Myocyte (in vitro differentiated cells): ENCODE measurements at places on chromosomes 1 and 21.

DNA sequence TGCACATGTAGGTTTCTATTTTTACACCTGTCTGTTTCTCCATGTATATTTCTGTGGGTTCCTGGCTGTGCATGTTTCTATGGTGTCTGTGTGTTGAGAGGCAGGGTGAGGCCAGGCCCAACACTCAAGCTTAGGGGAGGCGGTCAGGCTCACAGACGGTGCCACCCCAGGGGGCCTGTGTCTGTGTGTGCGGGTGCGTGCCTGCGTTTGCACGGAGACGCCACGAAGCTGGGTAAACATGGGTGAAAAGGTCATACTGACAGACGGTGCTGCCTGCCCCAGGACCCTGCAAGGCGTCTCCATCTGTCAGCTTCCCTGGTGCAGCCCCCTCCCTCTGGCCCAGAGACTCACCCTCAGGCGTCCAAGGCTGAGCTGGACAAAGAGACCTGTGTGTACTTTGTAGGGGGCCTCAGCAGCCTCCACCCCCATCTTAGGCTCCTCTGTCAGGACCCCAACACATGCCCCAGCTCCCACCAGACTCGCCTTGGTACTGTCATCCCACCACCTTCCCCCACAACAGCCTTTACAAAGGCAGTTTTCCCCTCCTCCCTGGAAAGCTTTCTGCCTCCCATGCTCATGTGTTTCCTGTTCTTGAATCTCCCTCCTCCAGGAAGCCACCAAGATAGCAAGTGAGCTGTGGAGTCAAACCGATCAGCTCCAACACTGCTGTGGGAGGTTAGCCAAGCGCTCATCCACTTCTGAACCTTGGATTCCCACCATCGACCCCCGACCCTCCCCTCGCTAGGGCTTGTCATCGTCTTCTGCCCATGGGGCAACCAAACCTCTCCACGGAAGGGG, 34.1 kb downstream of the PTPRF start:
- no peak for DNase-seq

- no peak for DNase-seq
These were observed 216.9 kb upstream of the RRP15 start for GRCh38 chr1:218068241-218068640.

GRCh38 chr1:48978413-48978812, 201.7 kb upstream of the BEND5 start:
- DNase-seq, result no peak

GRCh38 chr1:53069663-53070327, 7.8 kb downstream of the PODN start:
- DNase-seq, result no peak

- DNase-seq, result peak; percentile 82
These were observed 49.9 kb upstream of the CLIC4 start for GRCh38 chr1:24695202-24695974.

DNA sequence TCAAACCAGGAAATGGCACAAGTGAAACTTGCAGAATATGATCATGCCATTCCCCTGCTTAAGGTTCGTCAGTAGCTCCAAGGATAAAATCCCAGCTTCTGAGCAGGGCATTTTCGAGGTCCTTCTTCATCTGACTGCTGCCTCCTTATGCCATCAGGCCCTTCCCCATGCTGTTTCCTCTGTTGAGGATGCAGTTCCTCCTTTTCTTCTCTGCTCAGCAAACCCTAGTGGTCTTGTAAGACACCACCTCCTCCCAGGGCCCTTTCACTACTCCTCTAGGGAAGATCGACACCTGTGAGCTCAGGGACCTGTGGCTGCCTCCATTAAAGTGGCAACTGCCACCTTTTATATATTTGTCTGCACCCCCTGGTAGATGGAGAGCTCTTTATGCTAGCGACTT, 62.1 kb upstream of the JUN start:
- no peak for DNase-seq

GRCh38 chr1:116496898-116497297, 73.9 kb downstream of the CD58 start:
- no peak for DNase-seq

DNA sequence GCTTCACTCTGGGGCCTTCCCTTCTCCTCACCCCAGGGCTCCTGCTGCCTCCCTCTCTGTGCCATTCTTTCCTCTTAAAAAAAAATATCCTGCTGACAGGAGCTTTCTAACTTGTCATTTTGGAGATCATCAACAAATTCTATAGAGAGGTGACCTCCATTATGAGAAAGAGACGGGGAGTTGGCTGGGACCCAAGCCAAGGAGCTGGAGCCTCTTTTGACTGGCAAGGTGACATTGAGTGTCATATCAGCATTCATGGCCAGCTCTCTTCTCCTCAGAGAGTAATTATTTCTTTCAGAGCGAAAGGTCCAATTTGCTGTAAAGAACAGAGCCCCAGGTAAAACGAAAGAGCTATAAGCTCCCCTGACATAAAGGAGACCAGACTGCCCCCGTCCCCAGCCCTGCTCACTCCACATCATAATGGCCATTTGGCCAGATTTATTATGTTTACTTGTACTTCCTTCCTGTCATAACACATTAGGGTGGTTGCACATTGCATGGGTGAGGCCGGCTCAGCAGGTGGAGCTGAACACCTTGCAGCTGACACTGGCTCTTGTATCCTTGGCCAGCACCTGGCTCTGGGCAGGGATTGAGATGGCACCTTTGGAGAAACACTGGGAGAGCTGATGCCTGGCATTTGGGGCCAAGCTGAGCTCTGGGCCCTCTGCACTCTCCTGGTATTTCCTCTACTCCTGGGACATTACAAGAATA, 404.0 kb upstream of the VAMP3 start:
- DNase-seq, result no peak

DNA sequence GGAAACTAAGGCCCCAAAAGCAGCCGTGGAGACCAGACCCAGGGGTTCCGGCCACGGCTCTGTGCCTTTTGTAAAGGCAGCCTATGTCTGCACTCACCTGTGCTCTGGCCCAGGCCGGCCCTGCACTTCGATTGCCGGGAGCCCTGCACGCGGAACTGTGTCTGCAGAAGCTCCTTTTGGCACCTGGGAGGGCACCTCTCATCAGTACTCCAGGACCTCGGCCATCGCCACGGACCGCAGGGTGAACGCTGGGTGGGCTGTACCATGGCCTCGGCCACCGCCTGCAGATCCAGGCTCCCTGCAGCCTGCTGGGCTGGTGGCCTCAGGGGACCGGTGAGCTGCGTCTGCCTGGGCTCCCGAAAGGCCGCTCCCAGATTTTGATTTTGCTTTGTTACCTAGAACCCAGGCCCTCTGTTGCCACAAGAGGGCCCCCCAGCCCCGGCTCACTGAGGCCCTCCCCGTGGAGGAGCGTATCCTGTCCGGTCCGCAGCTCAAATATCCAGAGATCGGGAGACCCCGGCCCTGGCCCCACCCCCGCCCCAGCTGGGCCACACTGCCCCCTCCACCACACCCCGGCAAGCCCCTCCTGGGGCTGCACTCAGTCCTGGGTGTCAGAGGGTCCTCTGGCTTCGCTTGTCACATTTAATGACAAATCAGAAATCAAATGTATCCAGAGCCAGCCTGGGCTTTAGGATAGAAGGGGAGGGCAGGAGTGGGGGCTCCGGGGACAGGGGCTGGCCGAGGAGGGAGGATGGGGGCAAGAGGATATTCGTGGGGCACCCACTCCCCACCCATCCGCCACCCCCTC, 60.2 kb upstream of the PDE9A start:
- DNase-seq, result peak; percentile 36

DNA sequence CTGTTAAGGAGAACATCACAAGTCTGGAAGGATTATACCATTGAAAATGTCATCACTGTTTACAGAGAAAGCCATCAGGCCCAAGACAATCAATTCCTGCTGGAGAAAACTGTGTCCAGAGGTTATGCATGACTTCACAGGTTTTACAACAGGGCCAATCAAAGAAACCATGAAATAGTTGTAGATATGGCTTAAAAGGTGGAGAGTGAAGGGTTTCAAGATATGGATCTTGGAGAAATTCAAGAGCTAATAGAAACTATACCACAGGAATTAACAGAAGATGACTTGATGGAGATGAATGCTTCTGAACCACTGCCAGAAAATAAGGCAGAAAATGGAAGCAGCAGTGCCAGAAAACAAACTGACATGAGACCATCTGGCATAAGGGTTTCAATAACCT, 30.2 kb downstream of the USP1 start:
- DNase-seq, result no peak

- DNase-seq, result no peak
These were observed 428.5 kb upstream of the TMPRSS15 start for GRCh38 chr21:18831942-18832676.

DNA sequence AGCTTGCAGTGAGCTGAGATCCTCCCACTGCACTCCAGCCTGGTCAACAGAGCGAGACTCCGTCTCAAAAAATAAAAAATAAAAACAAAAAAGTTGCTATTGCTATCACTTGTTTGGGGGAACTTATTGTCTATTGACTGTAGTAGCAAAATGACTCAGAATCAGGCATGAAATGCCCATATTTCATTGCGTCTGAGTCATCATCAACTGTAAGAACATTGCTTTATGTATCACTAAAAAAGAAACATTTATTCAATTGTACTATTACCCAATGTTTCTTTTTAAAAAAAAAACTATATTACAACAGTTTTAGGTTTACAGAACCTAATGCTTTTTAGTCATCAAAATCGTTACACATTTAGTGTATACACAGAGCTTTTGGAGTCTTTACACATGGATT, 91.0 kb upstream of the FMN2 start:
- no peak for DNase-seq

DNA sequence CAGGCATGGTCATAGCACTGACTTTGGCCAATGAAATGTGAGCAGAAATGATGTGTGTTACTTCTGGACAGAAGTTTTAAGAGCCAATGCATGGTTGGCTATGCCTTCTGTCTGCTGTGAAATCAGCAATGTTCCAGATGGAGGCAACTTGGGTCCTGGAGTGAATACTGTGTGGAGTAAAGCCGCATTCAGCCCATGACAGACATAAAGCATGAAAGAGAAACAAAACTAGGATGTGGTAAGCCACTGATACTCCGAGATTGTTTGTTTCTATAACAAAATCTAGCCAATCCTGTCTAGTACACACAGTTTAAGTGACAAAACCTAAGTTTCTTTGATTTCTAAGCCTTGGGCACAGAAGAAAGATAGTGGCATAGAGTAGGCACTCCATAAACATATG, 47.1 kb upstream of the ARHGAP29 start:
- DNase-seq, result no peak

- peak; percentile 97 for DNase-seq
These were observed 43.0 kb downstream of the SLC9A1 start for GRCh38 chr1:27111626-27112573.

DNA sequence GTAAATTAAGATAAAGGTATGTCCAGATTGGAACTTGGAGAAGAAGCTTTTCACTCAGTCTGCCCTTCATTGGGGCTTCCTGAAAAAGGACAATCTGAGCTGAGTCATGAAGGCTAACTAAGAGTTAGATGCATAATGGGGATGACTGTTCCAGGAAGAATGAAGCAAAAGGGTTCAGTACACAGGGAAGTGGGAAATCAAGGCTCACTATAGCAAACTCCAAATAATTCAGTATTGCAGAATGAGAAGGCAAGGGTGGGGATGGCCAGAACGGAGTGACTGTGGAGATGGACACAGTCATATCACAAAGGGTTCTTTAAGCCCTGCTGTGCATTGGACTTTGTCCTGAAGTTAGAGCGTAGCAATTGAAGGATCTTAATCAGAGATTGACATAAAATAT, 158.3 kb downstream of the FGGY start:
- DNase-seq, result no peak

- DNase-seq, result no peak
These were observed 218.1 kb downstream of the ST6GALNAC3 start for GRCh38 chr1:76292418-76293184.

GRCh38 chr1:151520359-151520758, 9.2 kb downstream of the CGN start:
- DNase-seq, result no peak

- no peak for DNase-seq
These were observed 106.9 kb downstream of the LTN1 start for GRCh38 chr21:28885853-28886177.

GRCh38 chr1:174777262-174777661, 222.5 kb upstream of the CACYBP start:
- DNase-seq, result no peak

- DNase-seq, result peak; percentile 82
These were observed 201.7 kb downstream of the FGGY start for GRCh38 chr1:59498640-59499039.

DNA sequence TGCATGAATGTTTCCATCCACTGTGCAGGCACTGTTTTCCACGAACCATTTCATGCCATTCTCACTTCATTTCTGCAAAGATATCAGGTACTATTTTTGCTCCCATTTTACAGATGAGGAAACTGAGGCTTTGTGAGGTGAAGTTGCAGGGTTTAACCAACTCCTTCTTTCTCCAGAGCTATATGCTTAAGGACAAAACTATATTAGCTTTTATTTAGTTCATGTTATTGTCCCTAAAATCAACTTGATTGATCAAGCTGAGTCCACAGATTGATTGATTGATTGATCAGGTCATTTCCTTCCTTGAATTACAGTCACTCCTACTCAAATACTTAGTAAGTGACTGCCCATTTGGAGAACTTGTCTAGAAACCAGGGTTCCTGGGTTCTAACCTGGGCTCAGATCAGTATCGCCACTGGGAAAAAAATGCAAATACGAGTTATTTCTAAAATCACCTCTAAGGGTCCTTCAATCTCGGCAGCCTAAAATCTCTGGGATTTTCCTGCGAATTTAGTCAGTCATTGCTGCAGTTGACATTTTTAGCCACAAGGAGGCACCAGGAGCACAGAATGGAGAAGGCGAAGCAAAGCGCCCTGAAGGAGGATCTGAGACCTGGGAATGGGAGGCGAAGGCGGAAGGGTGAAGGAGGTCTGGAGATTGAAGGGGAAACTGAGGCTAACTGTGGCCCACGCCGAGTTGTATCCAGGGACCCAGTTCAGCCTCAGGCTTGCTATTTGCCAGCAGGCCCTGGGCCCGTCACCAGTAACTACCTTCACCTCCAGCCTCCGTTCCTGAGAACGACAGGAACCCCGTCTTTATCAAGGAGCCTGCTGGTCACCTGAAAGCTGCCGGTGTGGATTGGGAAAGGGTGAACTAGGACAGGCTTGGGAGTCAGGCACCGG, 14.3 kb upstream of the MUL1 start:
- DNase-seq, result peak; percentile 81

DNA sequence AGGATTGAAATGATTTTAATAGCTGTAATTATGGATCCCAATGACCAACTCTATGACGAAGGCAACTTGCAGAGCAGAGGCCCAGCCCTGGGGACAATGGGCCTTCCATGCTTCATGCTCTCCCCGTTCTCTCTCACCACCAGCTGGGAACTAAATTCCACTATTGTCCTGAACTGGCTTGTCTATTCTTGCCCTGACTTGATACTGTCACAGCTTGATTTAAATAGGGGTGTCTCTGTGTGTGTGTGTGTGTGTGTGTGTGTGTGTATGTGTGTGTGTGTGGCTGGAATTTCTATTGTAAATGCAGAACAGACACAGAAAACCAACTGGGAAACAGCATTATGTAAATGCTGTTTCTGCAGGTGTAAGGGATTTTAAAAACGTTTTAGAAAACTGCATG, 57.0 kb downstream of the SLC22A15 start:
- no peak for DNase-seq
